ENCODE measurements at places on chromosomes 13 and 19.

GRCh38 chr19:47703301-47703700 is 9.9 kb upstream of the EHD2 start:
- DNase-seq, result no peak

- no peak for DNase-seq
Measured at GRCh38 chr13:43365039-43365344, 341.6 kb downstream of the DNAJC15 start.

DNA sequence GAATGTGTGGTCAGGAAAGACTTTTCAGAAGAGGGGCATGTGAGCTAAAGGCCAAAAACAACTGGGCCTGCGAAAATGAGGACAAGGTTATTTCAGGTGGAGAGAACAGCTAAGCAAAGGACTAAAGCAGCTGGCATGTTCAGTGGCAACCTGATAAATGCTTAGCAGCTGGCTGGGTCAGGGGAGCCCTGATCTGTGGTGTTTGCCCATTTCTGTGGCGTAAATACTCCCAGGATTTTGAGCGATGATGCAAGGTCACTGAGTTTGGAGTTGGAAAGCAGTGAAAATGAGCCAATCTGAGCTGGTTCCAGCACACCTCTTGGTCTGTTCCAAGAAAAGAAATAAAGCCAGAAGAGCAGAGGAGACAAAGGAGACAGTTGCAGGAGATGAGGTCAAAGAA is 704.3 kb downstream of the UQCRFS1 start:
- no peak for DNase-seq

GRCh38 chr19:47631681-47632446 is 22.9 kb downstream of the BICRA start:
- DNase-seq, result no peak

DNA sequence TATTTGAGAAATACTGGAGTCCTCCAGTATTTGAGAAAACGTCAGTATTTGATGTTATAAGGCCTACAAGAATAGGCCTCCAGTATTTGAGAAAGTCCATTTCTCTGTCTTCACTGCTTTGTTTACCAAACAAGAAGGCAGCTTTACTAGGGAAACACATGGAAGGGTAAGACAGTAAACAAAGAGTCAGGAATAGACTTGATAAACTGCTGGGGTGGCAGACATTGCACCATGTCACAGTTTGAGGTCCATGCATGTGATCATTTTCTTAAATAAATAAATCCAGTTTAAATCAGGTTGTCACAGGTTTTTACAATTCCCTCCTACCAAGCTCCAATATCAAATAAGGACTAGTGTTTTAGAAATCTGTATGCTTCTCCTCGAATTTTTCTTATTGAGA is 1431.0 kb upstream of the SPRY2 start:
- no peak for DNase-seq

DNA sequence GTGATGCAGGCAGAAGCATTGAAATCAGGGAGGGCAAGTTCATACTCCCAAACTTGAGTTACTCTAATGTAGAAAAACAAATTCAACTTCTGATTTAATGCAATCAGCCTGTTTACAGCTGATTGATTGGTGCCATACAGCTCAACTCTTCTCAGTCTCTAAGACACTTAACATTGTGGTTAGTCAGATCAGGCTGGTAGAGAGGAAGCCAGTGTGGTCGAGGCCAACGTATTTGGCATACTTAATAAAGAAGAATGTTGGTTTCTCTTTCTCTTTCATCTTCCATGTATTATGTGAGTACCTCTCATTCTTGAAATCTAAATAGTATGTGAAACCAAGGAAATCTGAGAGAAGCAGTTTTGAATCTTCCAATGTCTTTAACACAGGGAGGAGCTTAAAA is 255.0 kb upstream of the SLITRK1 start:
- no peak for DNase-seq

DNA sequence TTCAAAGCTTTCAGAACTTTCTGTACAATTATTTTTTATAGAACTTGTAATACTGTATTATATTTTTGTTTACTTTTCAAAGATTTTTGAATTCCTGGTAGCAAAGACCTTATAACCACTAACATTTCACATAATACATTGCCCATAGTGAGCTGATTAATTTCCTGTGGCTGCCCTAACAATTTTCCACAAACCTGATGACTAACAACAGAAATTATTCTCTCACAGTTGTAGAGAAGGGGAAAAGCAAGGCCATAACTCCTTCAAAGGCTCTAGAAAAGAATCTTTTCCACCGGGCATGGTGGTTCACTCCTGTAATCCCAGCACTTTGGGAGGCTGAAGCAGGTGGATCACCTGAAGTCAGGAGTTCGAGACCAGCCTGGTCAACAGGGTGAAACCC is 19.1 kb downstream of the KLF12 start:
- no peak for DNase-seq

DNA sequence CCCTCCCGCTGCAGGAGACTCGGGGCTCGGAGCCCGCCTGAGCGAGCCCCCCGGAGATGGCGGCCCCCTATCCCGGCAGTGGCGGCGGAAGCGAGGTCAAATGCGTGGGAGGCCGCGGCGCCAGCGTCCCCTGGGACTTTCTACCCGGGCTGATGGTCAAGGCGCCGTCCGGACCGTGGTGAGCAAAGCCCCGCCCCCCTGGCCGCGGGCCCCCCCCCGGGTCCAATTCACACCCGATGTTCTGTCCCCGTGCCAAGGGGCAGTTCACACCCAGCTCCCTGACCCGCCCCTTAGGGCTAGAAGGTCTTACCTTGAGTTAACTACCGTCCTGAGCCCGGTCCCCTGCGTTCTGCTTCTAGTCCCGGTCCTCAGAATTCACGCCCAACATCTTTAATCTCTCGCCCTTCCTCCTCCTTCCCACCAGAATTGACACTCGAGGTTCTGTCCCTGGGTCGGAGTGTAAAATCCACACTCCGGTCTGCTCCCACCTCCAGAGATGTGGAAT is 1.4 kb downstream of the NPAS1 start:
- DNase-seq, result peak; percentile 27

- no peak for DNase-seq
Measured at GRCh38 chr13:77975358-77976042, 56.9 kb upstream of the EDNRB start.

GRCh38 chr19:18789883-18790565 is 1.1 kb downstream of the COMP start:
- peak; percentile 57 for DNase-seq

GRCh38 chr13:37435881-37436280 is 162.7 kb downstream of the POSTN start:
- no peak for DNase-seq

DNA sequence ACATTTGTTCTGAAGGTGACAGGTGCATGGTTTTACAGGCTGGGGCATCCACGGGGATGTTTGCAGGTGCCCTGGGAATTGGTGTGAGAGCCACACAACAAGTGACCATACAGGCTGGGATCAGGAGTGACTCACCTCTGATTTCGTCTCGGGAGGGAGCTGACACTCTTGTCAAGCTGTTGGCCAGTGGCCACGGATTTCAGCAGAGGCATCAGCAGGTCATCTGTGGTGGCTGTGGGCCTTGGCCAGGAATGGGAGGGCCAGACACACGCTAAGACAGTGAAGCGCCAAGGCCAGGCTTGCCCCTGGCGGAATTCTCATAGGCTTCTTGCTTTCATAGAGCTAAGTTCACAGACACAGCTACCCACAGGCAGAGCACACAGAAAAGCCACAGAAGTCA is 108.6 kb downstream of the HSPH1 start:
- DNase-seq, result no peak

DNA sequence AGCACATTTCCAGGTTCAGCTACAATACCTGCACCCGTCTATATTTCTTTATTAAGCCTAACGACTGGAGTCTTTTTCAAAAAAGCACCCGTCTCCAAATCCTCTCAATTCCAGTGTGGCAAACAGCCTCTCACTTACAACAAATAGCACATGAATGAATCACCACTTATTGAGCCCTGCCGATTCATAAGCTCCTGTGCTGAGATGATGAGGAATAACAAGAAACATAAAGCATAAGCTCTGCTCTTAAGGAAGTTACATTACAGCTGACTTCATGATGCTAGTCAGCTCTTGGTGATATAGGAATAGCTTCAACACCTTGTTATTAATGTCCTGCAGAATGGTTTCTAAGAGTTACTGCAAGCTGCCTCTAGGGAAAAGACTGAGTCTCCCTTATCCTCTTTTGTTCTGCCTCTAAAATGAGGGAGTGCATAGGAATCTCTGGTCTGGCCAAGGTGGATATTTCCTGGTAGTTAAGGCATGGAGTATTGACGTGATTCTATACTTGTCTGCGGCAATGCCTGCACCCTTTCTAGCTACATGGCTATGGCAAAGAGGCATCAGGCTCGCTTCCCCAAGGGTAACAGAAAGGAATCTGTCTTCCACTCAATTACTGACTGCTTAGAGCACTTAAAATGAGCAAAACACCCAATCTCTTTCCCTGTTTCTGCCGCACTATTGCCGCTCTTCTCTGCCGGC is 195.7 kb downstream of the KLF12 start:
- peak; percentile 20 for DNase-seq

- no peak for DNase-seq
Measured at GRCh38 chr13:25116044-25116443, 20.1 kb downstream of the PABPC3 start.

- DNase-seq, result peak; percentile 82
Measured at GRCh38 chr13:42969565-42970172, 22.4 kb downstream of the EPSTI1 start.

- no peak for DNase-seq
Measured at GRCh38 chr13:44135566-44135965, 238.1 kb upstream of the SERP2 start.

DNA sequence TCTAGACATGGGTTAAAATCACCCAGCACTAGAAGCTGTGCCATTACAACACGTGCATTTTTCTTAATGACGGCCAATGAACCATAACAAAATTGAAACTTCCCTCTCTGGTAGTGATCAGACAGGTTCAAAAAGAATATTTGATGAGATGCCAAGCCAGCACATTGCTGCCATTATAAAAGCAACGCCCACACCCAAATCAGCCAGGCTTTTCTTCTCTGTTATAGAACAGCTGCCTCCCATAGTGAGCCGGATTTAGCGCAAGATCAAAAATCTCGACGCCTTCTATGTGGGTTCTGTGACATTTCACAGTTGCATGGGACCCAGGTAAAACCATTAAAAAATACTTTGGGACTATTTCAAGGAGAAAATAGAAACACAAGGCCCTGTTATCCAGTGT is 1158.0 kb downstream of the EFNB2 start:
- DNase-seq, result no peak

- DNase-seq, result no peak
Measured at GRCh38 chr13:113065406-113066141, 40.0 kb upstream of the F7 start.

- DNase-seq, result peak; percentile 93
Measured at GRCh38 chr19:47719047-47719859, 6.0 kb downstream of the EHD2 start.

GRCh38 chr13:47129461-47129860 is 232.6 kb upstream of the HTR2A start:
- DNase-seq, result no peak
